Stimulated activated CD4-positive, alpha-beta T cell treated with anti-CD3 and anti-CD28 coated beads, Interleukin-2, amount 100 ng/mL, for 4 hours (primary cell): ENCODE measurements at places on chromosomes 2 and 18.

DNA sequence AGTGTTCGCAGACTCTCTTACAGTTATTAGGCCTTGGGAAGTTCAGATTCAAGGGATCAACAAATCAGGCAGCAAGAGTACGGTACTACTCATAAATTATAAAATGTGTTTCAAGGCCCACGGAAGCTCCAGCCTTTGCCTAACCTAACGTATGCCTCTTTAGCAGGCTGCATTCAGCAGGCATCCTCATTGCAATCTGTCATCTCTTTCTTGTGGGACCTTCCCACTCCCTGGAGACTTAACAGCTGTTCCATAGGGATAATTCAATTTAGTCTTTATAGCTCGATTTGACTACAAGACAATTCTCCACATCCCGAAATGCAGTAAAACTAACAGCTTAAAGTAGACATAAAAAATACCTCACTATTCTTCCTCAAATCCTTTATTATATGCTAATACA, 453.7 kb downstream of the CNTNAP5 start:
- DNase-seq, result no peak

- no peak for DNase-seq
These were observed 213.0 kb upstream of the CELF4 start for GRCh38 chr18:37778417-37779165.

DNA sequence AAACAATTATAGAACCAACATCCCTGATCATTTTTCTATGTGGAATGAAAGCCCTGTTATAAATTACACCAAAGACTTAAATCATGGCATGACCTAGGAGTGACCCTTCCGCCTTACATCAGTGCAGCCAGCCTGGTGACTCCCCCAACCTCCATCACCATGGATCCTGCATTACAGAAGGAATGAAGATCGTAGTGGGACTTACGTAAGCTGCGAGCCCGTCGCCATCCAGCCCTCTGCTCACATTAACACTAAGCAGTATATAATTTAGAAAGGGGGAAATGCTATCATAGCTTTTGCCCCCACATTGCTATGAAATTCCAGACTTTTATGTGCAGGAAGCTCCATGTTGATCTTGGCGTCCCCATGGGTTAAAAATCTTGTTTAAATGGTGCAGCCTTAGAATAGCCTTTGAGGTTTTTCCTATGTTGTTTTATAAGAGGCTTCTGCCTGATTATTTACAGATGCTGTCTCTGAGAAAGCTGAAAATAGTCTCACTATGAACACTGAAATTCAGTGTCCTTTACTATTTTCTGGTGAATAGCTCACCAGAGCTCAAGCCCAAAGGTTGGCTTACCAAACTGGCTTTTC, 76.3 kb downstream of the COLEC12 start:
- no peak for DNase-seq

DNA sequence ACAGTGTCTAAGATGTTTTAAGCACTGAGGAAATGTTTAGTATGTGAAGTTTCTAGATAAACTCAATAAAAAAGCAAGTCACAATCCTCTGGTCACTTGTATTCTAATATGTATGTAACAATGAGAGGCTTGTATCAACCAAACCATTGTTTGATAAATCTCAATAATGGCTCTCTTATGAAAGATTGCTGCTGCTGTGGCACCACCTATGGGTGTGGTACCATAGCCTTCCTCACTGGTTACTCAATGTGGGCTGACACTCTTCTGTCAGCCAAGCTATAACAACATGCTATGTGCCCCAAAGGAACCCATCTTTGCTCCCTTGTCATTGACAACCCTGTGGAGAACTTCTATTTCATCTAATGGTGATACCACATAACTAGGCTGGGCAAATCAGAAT, 12.6 kb upstream of the RAB1A start:
- no peak for DNase-seq

GRCh38 chr2:27729198-27729597, 42.3 kb upstream of the MRPL33 start:
- no peak for DNase-seq

- no peak for DNase-seq
These were observed 1855.7 kb upstream of the CELF4 start for GRCh38 chr18:39421276-39421675.

DNA sequence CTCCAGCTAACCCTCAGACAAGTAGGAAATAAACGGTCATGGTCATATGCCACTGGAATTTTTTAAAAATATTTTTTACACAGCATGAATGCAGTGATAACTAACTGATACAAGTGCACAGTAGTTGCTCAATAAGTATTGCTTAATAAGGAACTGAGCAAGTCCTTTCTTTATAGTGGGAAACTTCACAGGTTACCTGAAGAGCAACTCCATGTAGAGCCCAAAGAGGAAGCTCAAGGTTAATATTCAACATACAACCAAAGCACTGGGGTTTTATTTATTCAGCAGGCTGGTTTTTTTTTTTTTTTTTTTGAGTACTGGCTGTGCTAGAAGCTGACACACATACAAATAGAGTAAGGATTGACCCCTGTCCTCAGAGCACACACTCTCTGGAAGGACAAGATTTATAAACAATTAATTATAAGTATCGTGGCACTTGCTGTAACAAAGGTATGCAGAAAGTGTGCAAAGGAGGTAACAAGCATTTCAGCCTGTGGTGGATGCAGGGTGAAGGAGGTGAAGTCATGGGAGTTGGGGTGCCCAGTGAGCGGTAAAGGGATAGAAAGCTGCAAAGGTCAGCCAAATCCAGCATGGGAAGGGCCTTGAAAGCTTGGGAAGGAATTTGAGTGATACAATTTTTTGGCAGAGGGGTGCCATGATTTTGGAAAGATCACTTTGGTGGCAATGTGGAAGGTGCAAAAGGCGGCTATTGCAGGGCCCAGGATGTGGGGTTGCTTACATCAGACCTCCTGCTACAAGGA, 52.7 kb downstream of the ATOH8 start:
- DNase-seq, result no peak

DNA sequence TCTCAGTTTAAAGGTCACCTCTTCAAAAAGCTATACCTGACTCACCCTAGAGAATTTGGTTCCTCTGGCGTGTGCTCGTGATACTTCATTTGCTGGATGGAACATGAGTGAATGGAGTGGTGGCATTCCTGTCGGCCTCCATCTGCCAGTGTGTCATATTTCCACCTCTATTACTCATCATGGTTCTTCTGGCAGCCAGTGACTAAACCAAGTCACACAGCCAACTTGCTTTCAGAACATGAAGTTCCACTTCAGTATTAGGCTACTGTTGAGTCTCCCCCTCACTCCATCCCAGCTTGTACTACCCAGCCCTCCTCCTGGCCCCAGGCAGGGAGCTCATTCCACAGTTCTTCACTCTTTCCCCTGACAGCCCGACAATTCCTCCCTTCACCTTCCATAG, 169.8 kb downstream of the MREG start:
- no peak for DNase-seq

GRCh38 chr18:10687161-10687925, 161.5 kb downstream of the NAPG start:
- DNase-seq, result no peak

DNA sequence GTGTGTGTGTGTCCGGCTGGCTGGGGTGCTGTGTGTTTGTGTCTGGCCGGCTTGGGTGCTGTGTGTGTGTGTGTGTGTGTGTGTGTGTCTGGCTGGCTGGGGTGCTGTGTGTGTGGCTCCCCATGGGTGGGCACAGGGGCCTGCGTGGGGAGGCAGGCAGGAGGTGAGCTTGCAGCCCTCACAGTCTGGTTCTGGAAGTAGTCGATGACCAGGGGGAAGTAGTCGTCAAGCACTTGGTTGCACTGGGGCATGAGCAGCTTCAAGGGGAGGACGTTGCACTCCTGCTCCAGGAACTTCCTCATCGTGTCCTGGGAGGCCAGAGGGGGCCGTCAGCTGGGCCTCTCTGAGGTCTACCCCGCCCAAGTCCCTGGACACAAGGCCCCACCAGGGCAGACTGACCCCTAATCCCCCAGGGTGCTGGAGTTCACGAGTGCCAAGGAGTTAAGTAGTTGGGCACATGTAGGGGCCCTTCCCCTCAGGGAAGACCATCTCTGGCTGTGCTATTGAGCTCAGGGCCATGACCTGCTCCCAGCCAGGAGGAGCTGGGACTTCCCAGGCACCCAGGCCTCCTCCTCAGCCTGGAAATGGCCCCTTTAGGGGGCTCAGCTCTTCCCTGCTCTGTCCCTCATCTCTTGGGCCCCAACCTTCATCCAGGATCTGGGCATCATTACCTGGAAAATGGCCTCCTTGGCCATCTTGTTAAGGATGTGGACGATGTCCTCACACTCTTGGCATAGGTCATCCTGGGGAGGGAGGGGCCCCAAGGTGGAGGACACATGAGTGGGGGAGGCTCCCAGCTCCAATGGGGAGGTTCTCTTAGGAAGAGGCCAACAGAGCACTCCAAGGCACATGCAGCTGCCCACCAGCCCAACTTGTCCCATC, 1.3 kb downstream of the SFTPB start:
- no peak for DNase-seq

DNA sequence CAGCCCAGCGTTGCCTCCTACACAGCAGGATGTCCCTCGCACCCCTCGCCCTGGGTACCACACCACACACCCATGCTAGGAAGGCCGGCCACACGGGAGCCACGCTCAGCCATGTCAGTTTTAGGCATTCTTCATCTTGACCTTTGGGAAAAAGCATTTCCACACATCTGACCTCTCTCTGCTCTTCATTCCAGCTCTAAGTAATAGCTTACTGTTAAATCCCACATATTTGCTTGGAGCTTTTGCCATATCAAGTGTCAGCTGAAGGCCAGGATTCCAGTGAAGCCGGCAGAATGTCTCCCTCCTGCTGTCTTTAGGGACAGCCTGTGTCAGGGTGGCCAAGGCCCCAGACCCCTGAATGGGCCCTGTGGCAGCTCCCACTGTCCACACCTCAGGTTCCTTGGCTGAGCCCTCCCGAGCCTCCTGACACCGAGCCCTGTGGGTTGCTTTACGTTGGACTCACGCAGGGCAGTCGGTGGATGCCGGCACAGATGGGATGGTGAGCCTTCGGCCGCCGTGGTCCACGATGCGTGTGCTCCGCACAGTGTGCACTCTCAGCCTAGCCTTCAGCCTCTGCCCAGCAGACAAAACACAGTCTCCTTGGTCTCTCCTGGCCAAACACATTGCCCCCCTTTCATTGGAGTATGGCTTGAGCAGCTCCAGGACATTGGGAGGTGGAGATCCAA, 202.0 kb downstream of the SEPTIN10 start:
- no peak for DNase-seq

DNA sequence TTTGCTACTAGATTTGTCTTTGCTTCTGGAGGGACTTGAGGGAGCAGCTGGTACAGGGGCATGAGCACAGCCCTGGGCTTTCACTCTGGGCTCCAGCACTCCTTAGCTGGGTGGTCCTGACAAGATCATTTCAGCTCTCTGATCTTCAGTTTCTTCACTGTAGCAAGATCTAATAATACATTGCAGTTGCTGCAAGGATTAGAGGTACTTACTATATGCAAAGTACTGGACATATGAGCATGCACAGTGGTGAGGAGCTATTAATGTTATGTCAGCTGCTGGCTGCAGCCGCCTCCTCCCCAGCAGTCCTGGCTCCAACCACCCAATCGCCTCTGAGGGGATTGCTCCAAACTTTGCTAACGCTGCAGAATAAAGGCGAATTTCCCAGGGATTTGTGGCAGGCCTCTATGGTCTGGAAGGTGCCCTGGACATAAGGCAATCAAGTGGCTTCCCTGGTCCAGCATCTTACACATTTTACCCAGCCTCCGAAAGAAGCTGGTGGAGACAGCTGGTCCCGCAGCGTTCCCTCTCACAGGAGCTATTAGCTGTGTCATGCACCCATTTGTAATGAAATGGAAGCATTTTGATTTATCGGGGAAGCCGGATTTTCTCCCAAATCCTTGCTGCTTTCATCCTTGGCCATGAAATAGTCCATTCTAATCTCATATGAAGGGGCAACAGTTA, 96.7 kb downstream of the RHOB start:
- no peak for DNase-seq

DNA sequence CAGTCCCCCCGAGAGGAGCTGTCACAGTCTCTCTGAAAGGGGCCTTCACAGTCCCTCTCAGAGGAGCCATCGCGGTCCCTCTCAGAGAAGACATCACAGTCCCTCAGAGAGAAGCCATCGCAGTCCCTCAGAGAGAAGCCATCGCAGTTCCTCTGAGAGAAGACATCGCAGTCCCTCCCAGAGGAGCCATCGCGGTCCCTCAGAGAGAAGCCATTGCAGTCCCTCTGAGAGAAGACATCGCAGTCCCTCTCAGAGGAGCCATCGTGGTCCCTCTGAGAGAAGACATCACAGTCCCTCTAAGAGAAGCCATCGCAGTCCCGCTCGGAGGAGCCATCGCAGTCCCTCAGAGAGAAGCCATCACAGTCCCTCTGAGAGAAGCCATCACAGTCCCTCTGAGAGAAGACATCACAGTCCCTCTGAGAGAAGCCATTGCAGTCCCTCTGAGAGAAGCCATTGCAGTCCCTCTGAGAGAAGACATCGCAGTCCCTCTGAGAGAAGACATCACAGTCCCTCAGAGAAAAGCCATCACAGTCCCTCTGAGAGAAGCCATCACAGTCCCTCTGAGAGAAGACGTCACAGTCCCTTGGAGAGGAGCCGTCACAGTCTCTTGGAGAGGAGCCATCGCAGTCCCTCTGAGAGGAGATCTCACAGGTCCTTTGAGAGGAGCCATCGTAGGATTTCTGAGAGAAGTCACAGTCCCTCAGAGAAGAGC, 1.3 kb upstream of the ZNF512 start:
- DNase-seq, result no peak

DNA sequence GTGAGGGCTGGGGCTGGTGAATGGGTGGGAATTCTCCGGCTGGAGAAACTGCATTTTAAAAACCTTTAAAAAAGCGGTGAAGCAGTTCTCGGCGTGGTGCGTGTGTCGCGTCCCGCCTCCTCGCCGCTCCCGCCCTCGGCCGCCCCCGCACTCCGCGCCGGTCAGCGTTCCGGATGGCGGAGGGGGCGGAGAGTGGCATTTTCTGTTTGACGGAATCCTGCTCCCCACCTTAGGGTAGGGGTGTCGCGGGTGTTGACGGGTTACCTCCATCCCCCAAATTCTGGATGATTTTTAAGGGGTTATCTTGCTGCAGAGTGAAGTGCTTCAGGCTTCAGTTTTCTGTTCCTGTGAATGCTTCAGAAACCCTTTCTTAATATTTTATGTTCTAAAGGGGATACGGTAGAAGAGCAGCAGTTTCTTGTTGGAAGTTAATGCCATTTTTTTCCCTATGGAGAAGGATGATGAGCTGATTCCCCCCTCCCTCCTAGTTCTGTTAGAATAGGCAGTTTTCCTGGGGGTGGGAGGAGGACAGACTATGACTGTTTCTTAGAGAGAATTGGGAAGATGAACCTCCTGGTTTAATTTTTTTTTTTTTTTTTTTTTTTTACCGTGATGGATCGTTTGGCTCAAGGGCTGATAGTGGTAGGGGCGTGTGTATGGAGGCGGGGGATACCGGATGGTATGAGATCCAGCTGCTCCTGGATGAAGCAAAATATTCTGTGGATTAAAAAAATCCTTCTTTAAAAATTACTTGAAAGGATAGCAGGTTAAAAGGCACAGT, 756 bp downstream of the ABI2 start:
- DNase-seq, result peak; percentile 23

- no peak for DNase-seq
These were observed 156.1 kb upstream of the SLC39A10 start for GRCh38 chr2:195500879-195501278.
